Stimulated activated CD8-positive, alpha-beta memory T cell treated with anti-CD3 and anti-CD28 coated beads, Interleukin-4, amount 100 ng/mL, for 4 hours (primary cell): ENCODE measurements at places on chromosomes 4 and X.

DNA sequence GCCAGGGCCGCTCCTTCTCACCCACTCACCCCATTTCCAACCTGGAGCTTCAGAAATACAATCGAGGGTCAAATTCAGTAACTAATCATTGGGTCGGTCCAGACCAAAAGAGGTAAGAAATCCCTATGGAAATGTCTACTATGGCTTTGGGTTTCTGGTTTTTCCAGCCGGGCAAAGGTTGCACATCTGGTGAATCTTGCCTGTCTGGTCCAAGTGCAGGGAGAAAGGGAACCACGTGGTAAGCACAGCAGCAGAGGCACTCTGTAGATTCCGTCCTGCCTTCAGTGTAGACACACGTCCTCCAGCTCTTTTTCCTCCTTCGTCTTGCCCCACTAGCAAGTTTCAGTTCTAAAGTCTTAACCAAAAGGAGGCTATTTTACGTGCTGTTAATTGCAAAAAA is 218.0 kb upstream of the JADE1 start:
- no peak for DNase-seq

- no peak for DNase-seq
Observed at GRCh38 chr4:8710416-8710815, 117.9 kb downstream of the CPZ start.

- no peak for DNase-seq
Observed at GRCh38 chr4:112210777-112211176, 20.8 kb upstream of the AP1AR start.

- no peak for DNase-seq
Observed at GRCh38 chr4:154184238-154184637, 307.4 kb downstream of the DCHS2 start.

- no peak for DNase-seq
Observed at GRCh38 chr4:3288571-3289094, 4.2 kb upstream of the RGS12 start.

- DNase-seq = no peak
Observed at GRCh38 chrX:41666251-41666650, 22.5 kb upstream of the GPR34 start.

- no peak for DNase-seq
Observed at GRCh38 chr4:30870513-30870912, 150.3 kb downstream of the PCDH7 start.

- DNase-seq = no peak
Observed at GRCh38 chr4:141739636-141740035, 103.3 kb downstream of the IL15 start.

DNA sequence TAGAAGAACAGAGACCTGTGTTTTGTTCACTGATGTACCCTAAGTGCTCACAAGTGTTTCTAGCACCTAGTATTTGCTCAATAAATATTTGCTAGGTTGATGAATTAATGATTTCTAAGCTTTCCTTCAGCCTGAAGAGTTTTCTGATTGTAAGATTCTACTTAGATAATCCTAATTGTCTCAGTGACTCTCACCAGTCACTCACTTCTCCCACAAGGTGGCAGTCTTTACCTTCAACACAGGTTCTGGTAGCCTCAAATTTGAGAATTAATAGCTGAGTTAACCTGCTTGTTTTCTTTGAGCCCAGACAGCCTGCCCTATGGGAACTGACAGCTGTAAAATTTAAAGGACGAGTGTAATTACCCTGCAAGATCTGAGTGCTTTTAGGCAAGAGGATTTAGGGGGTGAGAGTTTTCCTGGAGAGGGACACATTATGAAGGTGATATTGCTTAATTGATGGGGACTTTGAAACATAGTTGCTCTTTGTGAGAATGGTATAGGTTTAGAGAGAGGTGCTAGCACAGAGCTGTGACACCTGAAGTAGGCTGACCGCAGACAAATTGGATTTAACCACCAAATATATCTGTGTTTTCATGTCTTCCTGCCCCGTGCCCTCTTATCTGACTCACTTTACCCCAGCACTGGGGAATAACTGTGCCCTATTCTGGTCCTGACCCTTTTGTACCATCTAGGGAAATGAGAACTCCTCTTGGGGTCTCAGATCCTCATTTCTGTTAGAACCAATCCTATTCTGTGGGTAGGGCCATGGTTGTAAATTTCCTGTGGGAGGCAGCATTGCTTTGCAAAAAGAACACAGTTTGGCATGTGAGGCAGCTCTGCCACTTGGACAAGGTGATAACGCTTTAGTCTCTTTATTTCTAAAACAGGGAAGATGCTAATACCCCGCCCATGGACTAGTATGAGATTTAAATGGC is 27.7 kb downstream of the CD38 start:
- DNase-seq = no peak

- DNase-seq = no peak
Observed at GRCh38 chr4:139910106-139910505, 243.9 kb downstream of the MAML3 start.

GRCh38 chr4:55186123-55186522 is 60.7 kb upstream of the KDR start:
- DNase-seq = no peak

- DNase-seq = no peak
Observed at GRCh38 chrX:13078739-13079444, 34.5 kb upstream of the FAM9C start.

DNA sequence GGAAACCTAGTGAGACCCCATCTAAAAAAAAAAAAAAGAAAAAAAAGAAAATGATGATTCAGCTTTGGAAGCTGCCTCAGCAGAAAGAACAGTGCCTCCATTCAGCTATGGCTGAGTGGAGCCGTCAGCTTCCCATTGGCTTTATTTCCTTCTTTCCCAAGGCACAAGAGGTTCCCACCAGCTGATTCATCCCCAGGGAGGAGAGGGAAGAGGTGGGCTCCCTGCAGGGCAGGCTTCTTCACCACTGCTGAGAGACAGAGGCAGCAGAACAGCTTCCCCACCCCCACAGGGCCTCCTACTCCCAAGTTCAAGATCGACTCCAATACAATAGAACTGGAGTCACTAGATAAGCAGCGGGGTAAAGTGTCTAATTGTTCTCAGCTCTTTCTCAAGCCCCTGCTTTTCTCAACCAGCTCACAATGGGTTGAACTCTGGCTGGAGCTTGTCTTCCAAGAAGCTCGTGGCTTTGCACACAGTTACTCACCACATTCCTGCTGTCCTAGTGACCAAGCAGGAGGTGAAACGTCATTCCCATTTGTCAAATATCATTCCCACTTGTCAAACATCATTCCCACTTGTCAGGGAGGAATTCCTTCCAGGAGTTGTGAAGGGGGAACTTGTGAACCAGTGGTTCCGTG is 47.8 kb downstream of the FHDC1 start:
- no peak for DNase-seq

DNA sequence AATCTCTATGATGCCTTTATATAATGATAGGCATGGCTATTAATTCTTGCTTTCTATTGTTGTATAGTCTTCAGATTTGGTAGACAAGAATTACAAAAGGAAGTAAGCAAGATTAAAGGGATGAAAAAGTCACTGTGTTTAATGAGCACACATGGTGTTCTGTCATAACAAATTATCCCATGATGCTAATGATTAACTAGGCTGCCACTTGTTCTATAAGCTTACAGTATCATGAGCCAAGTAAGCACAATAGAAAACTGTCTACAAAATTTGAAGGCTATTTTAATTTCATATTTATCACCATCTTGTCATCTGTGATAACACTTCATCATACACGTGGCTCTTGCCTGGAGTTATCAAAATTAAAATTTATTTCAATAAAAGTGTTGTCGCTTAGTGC is 466.7 kb downstream of the GASK1B start:
- DNase-seq = no peak

GRCh38 chrX:123731258-123731986 is 1.4 kb downstream of the THOC2 start:
- no peak for DNase-seq

GRCh38 chr4:173167758-173168395 is 734 bp upstream of the GALNT7 start:
- peak; percentile 1 for DNase-seq

GRCh38 chr4:150315691-150316090 is 237.4 kb downstream of the DCLK2 start:
- DNase-seq = no peak

DNA sequence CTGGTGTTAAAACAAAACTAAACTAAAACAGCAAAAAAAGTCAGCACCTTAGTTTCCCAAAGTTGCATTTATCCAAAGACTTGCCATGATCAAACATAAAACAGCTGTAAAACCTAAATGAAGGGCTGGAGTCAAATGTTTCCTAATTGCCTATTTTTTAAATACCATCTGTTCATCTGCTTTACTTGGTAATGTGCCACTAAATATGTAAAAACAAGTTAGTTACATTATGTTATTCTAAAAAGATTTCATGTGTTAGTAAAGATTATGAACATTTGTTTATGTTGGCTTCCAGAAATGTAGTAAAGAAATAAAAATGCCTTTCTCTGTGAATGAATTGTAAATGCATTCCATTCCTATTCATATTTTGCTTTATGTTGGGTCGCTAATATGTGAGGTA is 977.8 kb downstream of the FSTL5 start:
- DNase-seq = no peak

DNA sequence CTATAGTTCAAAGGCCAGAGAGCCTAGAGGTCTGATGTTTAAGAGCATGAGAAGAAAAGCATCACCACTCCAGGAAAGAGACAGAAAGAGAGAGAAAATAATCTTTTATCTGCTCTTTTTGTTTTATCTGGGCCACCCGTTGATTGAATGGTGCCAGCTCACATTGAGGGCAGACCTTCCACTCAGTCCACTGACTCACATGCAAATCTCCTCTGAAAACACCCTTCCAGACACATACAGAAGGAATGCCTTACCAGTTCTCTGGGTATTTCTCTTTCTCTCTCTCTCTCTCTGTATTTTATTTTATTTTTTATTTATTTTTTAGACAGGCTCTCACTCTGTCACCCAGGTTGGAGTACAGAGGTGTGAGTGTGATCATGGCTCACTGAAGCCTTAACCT is 252.5 kb downstream of the DTHD1 start:
- no peak for DNase-seq

GRCh38 chr4:39525822-39526690 is 1.2 kb downstream of the UGDH start:
- DNase-seq = no peak
